ENCODE measurements at places on chromosomes 11 and 22.

- DNase-seq: peak; percentile 24
Measured at GRCh38 chr11:30586251-30587144, at the start of gene MPPED2. Gene MPPED2 (minus strand): TSS chr11:30586353. CDS start chr11:30580373, 5,980 bp downstream.

GRCh38 chr22:29334696-29335344 lies 19.3 kb upstream of the RASL10A start:
- peak; percentile 80 for DNase-seq

DNA sequence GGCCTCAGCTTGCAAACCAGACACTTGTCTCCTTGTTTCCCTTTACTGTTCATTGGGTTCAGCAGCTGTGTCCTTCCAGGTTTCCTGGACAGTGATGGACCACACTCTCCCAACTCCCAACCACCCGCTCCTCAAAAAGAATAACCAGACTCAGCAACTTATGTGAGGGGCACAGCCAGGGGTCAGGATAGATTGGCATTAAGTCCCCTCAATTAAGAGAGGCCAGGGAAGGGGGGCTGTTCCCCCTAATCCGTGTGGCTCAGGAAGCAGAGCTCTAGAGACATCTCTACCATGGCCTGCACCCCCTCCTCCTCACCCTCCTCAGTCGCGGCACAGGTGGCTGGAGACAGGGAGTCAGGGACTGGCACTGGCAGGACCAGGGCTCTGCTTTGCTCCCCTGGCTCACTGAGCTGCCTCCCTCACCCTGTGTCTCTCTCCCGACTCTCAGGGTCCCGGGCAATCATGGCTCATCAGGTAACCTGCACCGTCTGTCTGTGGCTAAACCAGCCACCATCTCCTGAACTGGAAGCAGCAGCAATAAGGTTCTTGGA lies 111.7 kb downstream of the ZNF280B start:
- no peak for DNase-seq

- no peak for DNase-seq
Measured at GRCh38 chr11:103367650-103368049, 258.4 kb downstream of the DYNC2H1 start.

- DNase-seq: no peak
Measured at GRCh38 chr11:71565263-71565662, at the start of gene KRTAP5-10. Gene KRTAP5-10 (plus strand): TSS chr11:71565563. CDS start chr11:71565588, 25 bp downstream.

GRCh38 chr11:86446163-86446923 lies 71.7 kb downstream of the CCDC81 start:
- DNase-seq: no peak

DNA sequence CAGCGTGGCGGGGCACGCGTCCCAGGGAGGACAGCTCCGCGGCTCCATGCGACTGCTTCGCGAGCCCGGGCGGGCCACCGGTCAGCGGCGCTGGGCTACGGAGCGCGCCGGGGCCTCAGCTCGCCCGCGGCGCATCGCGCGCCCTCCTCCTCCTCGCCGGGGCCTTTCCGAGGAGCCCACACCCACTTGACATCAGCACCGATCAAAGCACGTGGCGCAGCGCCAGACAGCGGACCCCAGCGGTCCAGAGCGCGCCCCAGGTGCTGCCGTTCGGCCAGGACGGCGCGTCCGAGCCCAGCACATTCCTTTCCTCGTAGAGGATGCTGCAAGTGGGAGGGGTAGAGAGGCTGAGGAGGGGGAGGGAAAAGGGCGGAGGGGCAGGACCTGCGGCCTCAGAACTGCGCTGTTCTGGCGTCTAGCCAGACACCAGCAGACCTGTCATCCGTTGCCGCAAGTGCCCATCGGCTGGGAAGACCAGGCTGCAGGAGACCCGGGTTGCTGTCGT lies 88.6 kb downstream of the PLEKHA7 start:
- no peak for DNase-seq

GRCh38 chr11:120068114-120068573 lies 69.8 kb downstream of the TRIM29 start:
- no peak for DNase-seq

GRCh38 chr11:1472180-1473005 lies 14.2 kb downstream of the MOB2 start:
- DNase-seq: no peak

- peak; percentile 66 for DNase-seq
Measured at GRCh38 chr11:41201156-41201555, 258.3 kb downstream of the LRRC4C start.

GRCh38 chr11:61350336-61350735 lies 11.3 kb downstream of the CYB561A3 start:
- DNase-seq: no peak

DNA sequence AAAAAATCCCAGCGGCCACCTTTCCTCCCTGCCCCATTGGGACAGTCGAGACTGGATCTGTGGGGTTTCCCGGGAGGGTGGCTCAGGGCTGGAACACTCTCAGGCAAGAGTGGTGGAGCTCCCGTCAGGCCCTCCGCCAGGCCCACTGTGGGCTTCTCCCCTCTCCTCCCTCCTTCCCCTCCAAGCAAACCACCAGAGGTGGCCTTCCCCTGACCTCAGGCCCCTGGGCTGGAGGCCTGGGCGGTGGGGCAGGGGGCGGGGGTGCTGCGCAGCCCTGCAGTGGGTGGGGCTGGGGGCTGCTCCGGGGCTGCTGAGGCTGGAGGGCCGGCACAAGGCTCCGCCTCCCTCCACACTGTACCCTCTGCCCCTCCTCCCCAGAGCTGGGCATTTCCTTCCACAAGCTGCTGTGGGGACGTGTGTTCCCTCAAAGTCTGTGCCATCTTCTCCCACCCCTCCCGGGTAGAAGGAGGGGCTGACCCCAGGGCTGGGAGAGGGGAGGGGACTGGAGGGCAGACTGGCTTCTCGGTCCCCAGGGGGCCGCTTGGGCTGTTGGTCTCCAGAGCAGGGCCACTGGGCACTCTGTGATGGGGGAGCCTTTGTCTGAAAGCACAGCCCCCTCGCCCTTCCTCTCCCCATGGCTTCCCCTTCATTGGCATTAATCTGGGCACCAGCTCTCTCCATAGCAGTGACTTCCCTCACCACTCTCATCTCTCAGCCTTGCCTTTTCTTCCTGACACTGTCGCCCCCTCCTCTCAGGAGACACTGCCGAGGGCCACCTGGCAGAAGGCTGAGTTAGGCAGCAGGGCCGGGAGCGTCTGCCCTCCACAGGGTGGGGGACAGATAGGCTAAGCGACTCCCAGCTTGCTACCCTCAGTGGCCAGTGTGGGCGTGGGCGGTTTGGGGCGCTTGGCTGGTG lies 7.1 kb downstream of the RCOR2 start:
- DNase-seq: no peak

DNA sequence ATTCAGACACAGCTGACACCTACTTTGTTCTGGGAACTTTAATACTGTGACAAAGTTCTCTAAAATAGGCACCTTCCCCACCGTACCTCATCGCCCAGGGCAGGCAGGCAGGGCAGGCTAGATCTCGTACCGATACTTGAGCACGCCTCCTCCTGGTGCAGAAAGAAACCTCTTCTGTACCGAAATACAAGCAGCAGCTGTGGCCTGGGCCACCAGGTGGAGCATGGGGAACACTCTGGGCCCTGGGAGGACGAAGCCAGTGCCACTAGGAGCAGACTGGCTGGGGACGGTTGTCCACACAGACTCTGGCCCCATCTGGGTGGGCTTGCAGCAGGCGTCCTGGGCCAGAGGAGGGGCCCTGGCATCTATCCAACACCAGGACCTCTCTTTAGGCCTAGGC lies 12.8 kb downstream of the PMM1 start:
- peak; percentile 82 for DNase-seq

DNA sequence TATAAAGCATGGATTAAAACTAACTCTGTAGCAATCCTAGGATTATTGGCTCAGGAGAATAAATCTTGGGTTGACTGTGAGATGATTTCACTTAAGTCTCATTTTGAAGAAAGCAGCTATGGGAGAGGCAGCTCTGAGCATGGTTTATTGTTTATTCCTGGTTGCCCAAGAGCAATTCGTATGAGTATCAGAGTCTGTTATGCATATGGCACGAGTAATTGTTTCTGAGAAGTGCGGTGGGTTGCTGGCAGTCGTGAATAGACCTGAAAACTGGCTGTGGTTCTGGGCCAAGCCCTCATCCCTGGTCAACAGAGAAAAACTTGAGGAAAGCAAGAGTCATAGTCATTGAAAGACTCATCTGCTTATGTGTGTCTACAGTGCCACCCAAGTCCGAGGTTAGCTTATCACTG lies 26.8 kb downstream of the DIXDC1 start:
- no peak for DNase-seq

DNA sequence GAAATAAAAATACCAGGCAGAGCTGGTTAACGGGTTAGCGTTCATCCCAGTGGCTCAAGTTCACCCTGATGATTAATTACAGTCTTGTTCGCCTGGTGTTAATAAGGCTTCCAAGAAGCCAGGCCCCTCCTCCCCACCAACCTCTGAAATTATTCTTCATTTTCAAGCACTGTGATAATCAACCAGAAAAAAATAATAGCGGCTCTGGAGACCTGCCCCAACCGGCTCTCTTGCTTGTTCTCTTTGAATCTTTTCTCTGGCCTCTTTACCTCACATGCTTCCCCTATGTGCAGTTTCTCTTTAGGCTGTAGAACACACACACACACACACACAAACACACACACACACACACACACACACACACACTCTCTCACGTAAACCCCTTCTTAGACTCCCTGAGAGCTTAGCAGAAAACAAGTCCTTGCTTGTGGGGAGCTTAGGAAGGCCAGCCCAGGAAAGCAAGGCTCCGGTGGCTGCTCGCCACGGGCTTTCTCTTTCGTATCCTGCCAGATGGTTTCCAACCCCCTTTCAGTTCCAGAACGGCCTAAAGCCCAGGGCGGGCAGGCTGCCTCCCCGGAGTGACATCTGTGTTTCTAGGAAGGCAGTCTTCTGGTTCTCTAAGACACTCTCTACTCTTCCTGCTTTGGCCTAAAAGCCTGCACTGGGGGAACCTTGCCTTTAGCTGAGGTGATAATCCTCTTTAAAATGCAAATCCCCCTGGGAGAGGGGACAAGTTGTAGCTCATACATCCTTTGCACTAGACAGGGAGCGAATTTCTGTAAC lies 106.4 kb upstream of the SESN3 start:
- peak; percentile 92 for DNase-seq

DNA sequence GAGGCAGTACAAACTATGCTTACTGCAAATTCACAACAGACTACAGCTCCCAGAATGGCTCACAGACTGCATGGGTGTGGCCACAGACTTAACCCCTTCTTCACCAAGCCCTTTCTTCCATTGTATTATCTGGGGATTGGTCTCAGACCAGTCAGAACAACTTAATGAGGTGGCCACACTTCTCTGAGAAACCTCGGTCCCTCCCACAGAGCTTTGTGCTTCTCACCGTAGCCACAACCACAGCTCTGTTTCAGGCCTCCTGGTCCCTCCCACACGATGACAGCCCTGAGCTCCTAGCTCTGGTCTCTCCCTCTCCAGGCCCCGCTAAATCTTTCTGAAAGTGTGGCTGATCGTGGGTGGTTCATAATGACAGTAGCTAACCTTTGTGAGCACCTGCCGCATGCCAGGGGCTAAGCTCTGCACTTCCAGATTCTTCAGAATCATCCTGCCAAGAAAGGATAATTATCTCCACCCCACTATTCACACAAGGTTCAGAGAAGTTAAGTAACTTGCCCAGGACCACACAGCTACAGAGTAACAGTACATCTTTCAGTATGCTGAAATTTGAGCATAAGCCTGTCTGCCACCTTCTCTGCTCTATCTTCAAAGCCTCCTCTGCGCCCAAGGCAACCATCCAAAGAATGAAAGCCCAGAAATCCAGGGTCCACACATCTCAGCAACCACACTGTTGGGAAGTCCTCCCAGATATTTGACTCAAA lies 5.4 kb downstream of the PDE2A start:
- no peak for DNase-seq

- no peak for DNase-seq
Measured at GRCh38 chr11:40314327-40314726, 1145.1 kb downstream of the LRRC4C start.

- no peak for DNase-seq
Measured at GRCh38 chr11:99268886-99269285, 248.1 kb downstream of the CNTN5 start.

- DNase-seq: no peak
Measured at GRCh38 chr22:41555325-41555982, 5.4 kb upstream of the CSDC2 start.

GRCh38 chr11:103070142-103070541 lies 21.8 kb downstream of the DCUN1D5 start:
- DNase-seq: no peak

DNA sequence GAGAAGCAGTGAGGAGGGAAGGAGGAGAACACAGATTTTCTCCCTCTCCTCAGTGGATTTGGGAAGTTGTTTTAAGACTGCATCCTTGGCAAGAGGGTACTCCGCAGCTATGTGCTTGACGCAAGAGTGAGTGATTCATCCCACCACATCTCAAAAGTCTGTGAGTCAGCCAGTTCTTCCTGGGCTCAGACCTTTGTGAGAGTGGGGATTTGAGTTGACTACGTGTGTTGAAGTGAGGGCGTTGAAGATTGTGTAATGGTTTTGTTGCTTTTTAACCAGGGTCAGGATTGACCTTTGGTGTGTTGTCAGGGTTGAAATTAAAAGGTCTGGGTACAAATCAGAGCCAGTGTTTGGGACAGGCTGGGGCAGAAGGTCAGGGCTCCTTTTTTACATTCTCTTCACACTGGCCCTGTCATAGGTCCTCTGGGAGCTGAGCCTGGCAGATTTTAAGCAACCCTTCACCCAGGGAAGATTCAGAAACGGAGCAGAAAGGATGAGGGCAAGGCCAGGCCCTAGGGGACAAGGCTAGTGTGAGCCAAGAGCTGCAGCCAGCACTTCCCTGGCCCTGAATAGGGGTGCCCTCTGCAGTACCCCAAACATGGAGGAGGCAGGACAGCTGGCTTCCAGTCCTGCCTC lies 4.2 kb upstream of the C11orf86 start:
- no peak for DNase-seq

DNA sequence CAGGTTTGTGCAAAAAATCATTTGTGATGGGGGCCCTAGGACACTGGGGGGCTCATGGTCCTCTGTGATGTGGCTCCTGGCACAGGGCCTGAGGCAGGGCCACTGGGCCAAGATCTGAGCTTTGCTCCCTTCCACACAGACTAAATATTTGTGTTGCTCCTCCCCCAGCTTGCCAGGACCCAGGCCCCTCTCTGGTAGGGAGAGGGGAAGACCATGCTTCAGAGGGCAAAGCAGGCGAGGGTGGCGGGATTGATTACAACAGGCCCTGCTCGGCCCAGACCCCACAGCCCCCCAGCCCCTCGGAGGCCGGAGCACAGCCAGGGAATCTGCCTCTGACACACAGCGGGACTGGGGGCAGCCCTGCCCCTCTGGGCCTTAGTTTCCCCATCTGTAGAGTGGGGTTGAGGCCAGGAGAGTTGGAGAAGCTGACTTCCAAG lies 29.0 kb downstream of the WNT11 start:
- DNase-seq: no peak

GRCh38 chr22:43078522-43078921 lies 10.7 kb downstream of the TTLL1 start:
- DNase-seq: no peak

- DNase-seq: no peak
Measured at GRCh38 chr11:61340979-61341378, 8.0 kb downstream of the TKFC start.

- peak; percentile 84 for DNase-seq
Measured at GRCh38 chr11:44621140-44621681, 55.7 kb downstream of the CD82 start.

GRCh38 chr22:41305646-41306045 lies 4.3 kb downstream of the ZC3H7B start:
- no peak for DNase-seq

All from G401 (cell line).